Retinal pigment epithelial cell (primary cell): ENCODE measurements at places on chromosomes 1 and 21.

GRCh38 chr1:147062956-147063355 is 109.3 kb downstream of the PRKAB2 start:
- DNase-seq: no peak

- DNase-seq: no peak
Observed at GRCh38 chr1:43199093-43199726, 27.1 kb downstream of the CFAP57 start.

DNA sequence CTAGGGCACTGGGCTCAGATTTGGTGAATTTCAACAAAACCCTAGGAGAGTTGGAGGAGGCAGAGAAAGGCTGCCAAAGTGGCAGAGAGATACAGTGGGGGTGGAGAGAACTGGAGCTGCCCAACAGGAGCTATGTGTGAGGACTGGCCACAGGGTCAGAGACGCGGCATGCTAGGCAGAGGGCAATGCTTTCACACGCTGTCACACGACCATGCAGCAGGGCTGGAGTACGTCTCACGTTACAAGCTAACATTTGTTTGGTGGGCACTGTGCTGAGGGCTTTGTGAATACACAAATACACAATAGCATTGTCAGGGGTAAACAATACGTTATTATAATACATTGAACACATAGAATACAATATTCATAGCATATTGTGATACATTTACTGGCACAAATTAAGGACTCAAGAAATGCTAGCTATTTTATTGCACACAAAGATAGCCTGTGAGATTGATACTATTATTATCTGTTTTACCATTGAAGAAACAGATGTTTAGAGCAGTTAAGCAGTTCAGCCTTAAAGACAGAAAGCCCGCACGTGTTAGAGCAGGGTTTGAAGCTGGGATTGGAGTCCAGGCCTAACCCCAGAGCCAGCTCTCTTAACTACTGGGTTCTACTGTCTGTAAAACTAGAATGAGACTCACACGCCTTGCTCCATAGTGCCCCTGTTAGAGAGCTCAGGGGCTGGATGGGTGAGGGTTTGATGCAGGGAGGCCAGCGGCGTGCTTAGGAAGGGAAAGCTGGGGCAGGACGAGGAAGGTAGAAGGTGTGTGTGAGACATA is 4.5 kb downstream of the RAB7B start:
- no peak for DNase-seq

DNA sequence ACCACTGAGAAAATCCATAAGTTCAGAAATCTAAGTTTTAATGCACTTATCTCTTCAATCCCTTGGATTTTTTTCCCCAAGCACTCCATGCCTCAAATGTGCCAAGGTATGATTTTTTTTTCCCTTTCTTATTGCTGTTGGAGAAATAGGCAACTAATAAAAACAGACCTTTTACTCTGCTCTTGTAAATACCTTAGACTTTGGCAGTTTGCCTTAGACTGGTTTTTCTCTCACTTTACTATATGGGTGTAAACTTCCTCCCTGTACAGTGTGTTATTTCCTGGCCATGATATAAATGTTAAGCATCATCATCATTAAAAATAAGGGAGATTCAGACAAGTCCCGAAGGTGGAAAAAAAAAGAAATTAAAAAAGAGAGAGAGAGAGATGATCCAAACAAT is 65.7 kb downstream of the LRRC8C start:
- DNase-seq: no peak

DNA sequence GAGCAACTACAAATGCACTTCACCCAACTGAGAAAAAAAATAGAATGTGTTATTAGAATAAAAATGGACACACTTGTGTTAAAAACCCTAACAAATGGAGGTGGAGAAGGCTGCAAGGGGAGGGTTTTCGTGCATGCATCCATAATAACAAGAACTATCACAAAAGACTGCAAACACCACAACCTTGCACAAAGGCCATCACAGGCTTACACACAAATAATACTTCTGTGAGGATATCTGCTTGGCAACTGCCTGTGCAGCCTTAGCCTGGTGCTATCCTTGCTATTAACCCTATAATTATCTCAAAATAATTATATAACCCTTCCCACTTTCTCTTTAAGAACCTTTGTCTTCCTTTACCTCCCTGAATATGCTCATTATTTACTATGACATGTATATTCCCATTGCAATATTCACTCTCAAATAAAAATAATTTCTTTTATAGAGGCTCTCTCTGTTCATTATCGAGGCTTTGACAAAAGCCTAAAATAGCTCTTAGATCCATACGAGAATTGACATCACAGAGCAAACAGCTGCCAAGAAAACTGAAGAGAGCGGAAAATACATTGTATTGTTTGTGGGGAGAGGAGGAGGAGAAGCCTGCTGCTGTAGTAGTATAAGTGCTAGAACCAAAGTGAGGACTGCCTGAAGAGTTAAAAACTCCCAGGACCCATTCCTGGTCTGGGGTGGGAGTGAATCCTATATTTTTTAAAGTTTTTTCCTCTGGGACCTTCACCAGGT is 1768.7 kb downstream of the BRINP3 start:
- DNase-seq: no peak

DNA sequence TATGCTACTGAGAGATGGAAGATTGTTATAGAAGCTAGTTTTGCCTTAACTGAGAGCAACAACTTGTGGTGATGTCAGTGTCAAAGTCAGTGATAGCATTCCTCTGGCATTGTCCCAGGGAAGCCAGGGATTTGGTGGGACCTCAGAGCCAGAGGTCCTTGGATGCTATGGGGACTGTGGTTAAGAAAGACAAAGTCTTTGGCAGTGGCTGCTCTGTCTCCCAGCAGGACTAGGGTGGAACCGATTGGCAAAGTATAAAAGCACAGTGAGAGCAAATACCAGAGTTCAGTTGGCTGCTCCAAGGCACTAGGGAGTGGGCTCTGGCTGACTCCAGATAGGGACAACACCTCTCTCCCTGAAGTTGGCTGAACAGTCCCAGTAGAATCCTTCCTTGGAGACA is 104.8 kb downstream of the GDAP2 start:
- DNase-seq: no peak

DNA sequence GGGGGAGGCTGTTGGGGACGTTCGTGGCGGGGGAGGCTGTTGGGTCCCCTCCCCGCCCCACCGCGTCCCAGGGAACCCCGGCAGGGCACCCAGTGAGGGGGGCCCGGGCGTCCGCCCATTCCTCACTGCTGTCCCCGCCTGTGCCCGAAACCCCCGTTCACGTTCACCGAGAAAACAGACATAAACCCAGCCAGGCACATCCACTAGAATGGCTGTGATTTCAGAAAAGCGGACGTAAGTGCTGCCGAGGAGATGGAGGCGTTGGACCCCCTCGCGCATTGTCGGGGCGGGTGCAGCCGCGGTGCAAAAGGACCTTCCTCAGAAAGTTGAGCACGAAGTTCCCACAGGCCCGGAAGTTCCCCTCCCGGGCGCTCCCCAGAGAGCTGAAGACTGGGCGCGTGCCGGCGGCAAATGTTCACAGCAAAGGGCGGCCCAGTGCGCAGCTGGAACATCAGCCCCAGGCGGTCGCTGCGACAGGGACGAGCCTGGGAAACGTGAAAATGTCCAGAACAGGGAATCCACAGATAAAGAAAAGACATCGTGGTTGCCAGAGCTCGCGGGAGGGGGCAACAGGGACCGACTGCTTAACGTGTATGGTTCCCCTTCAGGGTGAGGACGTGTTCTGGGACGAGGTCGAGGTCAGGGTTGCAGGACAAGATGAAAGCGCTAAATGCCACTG is 18.5 kb upstream of the SAMD11 start:
- DNase-seq: no peak

DNA sequence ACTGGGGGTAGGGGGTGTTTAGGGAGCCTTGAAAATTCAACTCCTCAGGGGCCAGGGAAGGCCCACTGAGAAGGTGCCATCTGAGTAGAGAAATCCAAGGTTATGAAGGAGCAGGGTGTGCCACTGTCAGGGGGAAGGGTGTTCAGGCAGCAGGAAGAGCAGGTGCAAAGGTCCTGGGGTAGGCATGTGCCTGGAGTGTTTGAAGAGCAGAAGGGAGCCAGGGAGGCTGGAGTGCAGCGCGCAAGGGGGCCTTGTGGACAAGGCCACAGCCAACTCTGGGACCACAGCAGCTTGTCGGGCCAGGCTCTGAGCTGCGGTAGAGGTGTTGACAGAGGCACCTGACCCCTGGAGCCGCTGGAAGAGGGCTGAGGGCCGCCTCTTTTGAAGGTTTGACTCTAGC is 19.3 kb downstream of the ACTL8 start:
- DNase-seq: no peak

DNA sequence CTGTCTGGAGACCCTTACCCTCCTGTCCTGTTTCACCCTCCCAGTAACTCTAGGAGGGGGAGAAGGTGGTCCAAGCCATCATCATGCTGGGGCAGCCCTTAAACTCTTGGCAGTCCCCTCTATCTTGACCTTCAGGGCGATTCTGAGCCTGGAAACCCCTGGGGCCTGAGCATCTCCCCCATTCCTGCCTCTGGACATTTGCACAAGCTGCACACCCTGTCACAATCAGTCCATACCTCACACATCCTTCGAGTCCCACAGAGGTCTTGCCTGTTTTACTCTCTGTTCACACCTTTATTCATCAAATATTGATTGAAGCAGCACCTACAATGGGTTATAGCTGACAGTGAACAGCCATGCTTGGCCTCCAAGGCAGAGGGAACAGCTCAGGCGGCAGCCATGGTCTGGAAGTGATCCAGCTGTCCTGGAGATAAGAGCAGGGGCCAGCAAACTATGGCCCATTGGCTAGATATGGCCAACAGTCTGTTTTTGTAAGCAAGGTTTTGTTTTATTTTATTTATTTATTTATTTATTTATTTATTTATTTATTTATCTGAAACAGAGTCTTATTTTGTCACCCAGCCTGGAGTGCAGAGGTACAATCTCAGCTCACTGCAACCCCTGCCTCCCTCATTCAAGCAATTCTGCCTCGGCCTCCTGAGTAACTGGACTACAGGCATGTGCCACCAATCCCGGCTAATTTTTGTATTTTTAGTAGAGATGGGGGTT is 7.1 kb upstream of the FAM131C start:
- DNase-seq: no peak

DNA sequence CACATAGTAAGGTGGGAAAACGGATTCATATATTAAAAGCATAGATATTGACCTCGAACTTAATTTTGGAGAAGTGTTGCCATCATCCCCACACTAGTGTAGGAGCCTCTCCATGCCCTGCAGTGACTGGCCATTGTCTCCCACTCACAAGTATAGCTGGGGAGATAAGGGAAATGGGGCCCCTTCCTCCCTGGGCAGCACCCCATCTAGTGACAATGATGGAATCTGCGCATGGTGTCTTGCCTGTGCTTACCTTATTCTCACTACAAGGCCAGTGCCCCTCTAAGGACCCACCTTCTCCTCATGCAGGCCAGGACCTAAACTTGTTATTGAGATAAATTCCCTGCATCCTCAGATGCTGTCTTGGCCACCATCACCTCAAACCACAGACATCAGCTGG is 374.9 kb downstream of the NTNG1 start:
- no peak for DNase-seq

GRCh38 chr1:187413405-187414169 is 584.8 kb downstream of the PLA2G4A start:
- no peak for DNase-seq

GRCh38 chr1:44660176-44660575 is 14.1 kb downstream of the TMEM53 start:
- peak; percentile 43 for DNase-seq

GRCh38 chr1:84398175-84399155 is at the start of gene DNASE2B:
Gene DNASE2B (plus strand): TSS chr1:84398484. CDS start chr1:84398565, 81 bp downstream.
- DNase-seq: no peak

GRCh38 chr1:21534674-21535378 is 25.6 kb downstream of the ALPL start:
- DNase-seq: no peak

DNA sequence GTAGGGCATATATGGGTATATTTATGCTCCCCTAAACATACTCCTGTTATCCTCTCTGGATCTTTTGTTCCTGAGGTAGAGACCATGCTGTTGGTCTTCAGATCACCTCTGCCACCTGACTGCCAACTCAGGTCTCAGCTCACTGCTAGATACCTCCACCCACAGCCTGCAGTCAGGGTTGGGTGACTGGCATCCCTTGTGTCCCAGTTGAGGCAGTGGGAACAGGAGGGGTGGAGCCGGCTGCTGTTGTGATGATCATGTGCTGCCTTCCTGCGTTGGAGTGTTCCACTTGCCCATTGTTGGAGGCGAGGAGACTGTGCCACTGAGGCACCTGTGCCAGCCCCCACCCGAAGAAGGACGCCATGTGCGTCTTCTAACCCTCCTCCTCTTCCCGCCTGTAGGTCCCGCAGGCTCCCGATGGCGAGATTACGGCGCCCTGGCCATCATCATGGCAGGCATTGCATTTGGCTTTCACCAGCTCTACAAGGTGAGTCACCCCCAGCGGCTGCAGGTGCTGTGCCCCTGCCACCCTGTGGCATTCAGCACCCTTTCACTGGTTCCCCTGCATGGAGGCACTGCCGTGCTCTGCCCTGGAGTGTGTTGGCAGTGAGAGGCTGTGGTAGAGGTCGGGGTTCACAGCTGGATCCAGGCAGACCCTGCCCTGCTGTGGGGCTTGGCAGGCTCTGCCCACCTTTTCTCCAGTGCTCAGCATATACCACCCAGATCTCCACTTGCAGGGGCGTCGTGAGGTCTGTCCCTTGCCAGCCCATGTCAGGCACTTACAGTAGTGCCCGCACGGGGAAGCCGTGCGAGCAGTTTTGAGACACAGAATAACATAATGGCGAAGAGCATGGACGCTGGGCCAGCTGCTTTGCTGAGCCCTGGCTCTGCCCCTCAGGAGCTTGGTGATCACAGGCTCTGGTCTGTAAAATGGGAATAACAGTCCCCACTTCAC is 143.5 kb downstream of the PEX14 start:
- no peak for DNase-seq

DNA sequence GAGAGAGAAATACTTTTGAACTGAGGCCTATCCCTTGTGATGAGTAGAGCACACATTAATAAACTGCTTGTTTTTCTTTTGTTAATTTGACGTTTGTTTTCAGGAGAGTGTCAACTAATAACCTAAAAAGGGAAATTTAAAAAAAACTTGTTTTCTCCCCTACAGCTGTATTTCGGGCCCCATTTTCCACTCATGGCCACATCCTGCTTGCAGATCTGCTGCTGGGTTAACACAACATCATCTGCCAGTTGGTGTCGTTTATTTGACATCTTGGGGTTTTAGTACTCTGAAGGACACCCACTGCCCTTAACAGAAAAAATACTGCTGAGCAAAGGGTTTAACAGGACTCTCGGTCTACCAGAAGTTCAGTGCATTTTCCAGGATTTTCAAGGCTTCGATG is 848 bp upstream of the PYHIN1 start:
- DNase-seq: no peak

- no peak for DNase-seq
Observed at GRCh38 chr1:46583494-46583893, 20.6 kb downstream of the MKNK1 start.

GRCh38 chr1:86140281-86140880 is 16.2 kb downstream of the COL24A1 start:
- DNase-seq: no peak

- DNase-seq: no peak
Observed at GRCh38 chr1:18907917-18908845, 5.8 kb upstream of the ALDH4A1 start.

DNA sequence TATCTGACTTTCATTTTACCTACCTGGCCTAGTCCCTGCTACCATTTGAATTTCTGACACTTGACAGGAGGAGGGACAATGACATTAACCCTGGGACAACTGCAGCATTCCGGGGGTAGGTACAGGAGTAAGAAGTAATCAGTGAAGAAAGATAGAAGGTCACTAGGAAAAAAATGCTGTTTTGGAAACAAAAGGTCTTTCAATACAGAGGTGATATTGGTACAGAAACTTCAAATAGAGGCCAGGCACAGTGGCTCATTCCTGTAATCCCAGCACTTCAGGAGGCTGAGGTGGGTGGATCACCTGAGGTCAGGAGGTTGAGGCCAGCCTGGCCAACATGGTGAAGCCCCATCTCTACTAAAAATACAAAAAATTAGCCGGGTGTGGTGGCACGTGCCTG is 68.4 kb downstream of the SELENOF start:
- DNase-seq: no peak
